Panc1 (cell line): ENCODE measurements at places on chromosomes 7 and 10. TPM values are rescaled to one million over a fixed set of nuclear protein-coding genes. Genes with fewer than 3 reads are reported as not detected.

Gene ECD
- 53.9 TPM for total RNA-seq

Gene ANKRD61
- total RNA-seq: 0.18 TPM

- H3K4me1 ChIP-seq: no peaks in the 10 kb centered on the region
- no peaks in the 10 kb centered on the region for H3K27me3 ChIP-seq
- no peak overlapping the region for H3K27ac ChIP-seq
Observed at GRCh38 chr10:96556003-96556402, 30.8 kb downstream of the TM9SF3 start.

DNA sequence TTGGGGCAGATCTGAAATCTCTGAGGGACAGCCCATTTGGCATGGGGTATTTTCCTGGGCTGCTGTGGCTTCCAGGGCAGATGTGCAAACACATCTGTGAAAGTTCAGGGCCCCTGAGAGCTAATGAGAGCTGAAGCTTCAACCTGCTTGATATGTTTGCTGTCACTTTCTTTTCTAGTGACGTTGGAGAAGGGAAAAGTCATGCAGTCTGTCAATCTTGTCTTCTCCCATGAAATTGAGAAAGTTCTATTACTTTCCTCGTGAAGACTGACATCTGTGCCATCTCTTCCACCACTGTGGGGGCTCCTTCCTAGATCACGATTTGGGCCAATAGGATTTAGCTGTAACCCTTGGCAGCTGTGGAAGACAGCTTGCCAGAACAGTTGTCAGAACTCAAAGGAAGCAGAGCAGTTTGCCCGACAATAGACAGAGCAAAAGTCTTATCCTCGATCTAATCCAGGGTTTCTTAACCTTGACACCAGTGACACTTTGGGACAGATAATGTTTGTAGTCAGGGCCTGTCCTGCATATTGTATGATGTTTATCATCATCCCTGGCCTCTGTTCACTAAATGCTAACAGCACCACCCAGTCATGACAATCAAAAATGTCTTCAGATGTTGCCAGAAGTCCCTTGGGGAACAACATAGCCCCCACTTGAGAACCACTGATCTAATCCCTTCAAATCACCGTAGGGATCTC, 586.5 kb downstream of the LRMDA start:
- no peaks in the 10 kb centered on the region for H3K4me1 ChIP-seq
- H3K27ac ChIP-seq: no peak overlapping the region
- no peaks in the 10 kb centered on the region for H3K36me3 ChIP-seq

DNA sequence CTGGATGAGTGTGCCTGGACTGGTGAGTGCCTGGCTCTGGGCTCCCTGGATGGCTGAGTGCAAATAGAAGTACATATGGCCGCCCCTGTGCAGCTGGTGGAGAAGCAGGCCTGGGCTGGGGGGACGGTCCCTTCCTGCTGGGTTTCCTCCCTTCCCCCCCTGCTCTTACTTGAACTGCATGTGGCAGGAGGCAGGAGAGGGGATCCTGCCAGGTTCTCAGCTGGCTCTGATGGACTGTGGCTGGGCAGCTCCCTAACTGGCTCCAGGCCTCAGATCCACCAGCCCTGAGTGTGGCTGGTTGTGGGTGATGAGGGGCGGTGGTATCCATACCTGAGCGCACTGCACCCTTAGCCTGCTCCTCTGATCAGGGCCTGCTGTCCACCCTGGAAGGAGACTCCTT, 26.9 kb downstream of the ADCY1 start:
- DNase-seq: no peak
- no peak overlapping the region for H3K4me3 ChIP-seq
- no peaks in the 10 kb centered on the region for H3K4me1 ChIP-seq
- no peaks in the 10 kb centered on the region for H3K36me3 ChIP-seq
- H3K27me3 ChIP-seq: peaks cover 12% of the 10 kb centered on the region; the same call in 1 of the 2 replicates

GRCh38 chr7:15457990-15458955, 103.5 kb downstream of the AGMO start:
- no peak for DNase-seq
- H3K27ac ChIP-seq: no peak overlapping the region
- no peaks in the 10 kb centered on the region for H3K4me1 ChIP-seq
- H3K4me3 ChIP-seq: no peak overlapping the region

DNA sequence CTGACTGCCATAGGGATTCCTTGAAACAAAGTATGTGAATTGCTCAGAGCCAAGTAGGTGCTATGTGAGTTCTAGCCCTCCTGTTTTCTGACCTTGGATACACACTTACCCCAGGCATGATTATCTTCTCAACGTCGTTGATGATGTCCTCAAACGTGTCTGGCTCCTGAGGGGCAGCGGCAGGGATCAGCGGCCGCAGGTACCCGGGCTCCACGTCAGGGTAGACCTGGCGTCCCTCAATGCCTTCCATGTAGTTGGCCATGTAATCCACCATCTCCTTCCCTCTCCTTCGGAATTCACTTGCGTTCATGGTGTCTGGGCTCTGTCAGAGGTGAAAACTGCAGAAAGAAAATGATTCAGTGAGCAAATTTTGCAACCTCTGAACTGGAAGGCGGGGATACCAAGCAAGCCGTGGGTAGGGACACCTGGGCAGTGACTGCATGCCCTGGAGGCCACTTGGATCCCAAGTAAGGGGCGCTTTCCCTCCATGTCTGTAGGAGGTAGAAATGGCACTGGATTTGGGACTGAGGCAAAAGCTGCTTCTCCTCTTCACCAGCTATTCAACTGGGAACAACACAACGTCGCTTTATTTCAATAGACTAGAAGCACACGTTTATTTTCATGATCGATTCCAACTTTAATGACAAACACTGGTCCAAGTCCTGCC, 21.3 kb downstream of the DDC start:
- H3K27me3 ChIP-seq: peaks cover 3% of the 10 kb centered on the region; the same call in 1 of the 2 replicates
- no peak overlapping the region for H3K4me3 ChIP-seq
- no peaks in the 10 kb centered on the region for H3K36me3 ChIP-seq
- no peak overlapping the region for H3K27ac ChIP-seq
- H3K4me1 ChIP-seq: no peaks in the 10 kb centered on the region

- no peak overlapping the region for H3K27ac ChIP-seq
- no peak overlapping the region for H3K4me3 ChIP-seq
- no peaks in the 10 kb centered on the region for H3K27me3 ChIP-seq
- DNase-seq: no peak
- H3K4me1 ChIP-seq: no peaks in the 10 kb centered on the region
Observed at GRCh38 chr10:122505885-122506645, 44.7 kb downstream of the HTRA1 start.

- no peak overlapping the region for H3K27ac ChIP-seq
- no peaks in the 10 kb centered on the region for H3K4me1 ChIP-seq
- H3K36me3 ChIP-seq: peaks cover 10% of the 10 kb centered on the region; the same call in 1 of the 2 replicates
- no peak for DNase-seq
Observed at GRCh38 chr10:73032536-73032935, 64.1 kb downstream of the P4HA1 start.
